ENCODE measurements at places on chromosomes 3 and 15. TPM values are rescaled to one million over a fixed set of nuclear protein-coding genes. Genes with fewer than 3 reads are reported as not detected.

DNA sequence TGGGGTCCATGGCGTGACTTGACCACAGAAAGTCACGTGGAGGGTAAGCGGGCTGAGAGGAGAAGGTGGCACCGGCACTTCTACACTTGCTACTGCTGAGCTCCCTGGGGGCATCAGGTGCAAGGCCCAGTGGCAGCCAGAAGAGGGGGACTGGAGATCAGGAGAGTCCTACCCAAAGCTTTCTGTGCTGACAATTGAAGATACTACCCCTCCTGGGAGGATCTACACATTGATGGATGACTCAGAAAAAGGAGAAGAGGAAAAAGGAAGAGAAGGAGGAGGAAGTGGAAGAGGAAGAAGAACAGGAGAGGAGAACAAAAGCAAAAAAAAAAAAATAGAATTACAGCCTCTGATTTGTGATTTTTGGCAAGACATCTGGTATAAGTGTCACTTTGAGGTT lies 41.2 kb downstream of the MYO5C start:
- no peak for DNase-seq

- DNase-seq = no peak
Observed at GRCh38 chr3:13139471-13140065, 66.3 kb upstream of the IQSEC1 start.

The TMEM212 gene
- polyA plus RNA-seq = not detected

The TGM5 gene
- 0.23 TPM for polyA plus RNA-seq

The ADIPOQ gene
- polyA plus RNA-seq = not detected

Measured in keratinocyte (primary cell).